ENCODE measurements at places on chromosomes 5 and 9.

DNA sequence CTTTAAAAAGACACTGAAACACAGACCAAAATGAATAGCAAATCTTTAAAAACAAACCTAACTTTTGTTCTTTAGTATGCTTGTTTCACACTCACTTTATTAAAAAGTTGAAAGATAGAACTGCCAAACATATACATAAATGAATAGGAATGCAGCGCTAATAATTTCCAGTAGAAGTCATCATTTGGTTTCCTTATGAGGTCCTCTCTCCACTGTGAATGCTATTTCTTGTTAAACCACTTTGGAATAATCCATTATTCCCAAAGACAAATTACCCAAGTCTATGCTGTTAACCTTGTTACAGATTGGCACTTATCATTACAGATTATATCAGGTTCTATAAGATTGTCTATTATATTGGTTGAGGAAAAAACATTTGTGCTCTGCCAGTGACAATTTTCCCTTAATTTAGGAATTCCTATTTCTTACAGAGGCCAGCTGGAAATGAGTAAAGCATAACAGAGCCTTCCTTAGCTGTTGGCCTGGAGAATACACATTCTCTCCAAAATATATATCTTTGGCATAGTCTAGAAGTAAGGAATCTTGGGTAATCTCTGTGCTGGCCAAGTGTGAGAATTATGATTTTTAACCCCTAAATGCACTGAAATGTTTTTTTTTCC is 29.3 kb upstream of the MINAR2 start:
- no peak for DNase-seq

GRCh38 chr9:109843641-109844040 is 63.6 kb downstream of the PALM2AKAP2 start:
- DNase-seq: no peak

GRCh38 chr9:129278391-129279237 is 100.6 kb upstream of the IER5L start:
- DNase-seq: no peak

DNA sequence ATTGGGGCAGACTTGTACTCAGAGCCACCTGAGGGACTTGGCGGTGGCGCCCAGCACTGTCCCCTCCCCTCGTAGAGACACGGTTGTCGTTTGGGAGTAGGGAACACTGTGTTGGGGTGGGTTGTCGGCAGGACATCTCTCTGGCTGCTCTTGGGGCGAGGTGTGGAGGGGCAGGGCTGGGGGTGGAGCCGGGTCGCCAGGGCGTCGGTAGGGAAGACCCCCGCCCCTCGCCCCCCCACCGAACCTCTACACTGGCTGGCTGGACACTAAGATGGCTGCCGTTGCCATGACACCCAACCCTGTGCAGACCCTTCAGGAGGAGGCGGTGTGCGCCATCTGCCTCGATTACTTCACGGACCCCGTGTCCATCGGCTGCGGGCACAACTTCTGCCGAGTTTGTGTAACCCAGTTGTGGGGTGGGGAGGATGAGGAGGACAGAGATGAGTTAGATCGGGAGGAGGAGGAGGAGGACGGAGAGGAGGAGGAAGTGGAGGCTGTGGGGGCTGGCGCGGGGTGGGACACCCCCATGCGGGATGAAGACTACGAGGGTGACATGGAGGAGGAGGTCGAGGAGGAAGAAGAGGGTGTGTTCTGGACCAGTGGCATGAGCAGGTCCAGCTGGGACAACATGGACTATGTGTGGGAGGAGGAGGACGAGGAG is 778 bp downstream of the TRIM41 start:
- no peak for DNase-seq

DNA sequence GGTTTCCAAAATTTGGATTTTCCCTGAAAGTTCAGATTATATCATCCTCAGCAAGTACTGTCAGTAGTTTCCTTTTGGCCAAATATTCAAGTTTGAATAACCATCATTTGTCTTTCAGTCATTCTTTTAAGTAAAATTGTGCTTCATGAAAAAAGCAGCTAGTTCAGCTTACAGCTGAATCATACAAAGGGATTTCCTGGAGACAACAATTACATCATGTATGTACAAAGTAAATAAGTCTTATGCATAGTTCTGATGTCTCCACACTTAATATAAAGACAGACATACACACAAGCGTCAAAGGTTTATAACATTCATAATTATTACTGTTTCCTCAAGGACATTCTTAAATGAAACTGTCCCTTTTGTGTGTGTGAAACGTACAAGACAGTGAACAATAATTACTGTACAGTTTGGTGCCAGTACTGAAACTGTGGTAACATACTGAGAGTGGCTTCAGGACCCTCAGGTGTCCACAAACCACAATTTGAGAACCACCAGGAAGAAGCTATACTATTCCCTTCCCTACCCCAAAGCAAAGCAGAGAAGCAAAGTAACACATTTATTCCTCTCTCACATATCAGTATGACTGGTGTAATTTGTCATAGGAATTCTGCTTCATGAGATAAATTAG is 746.6 kb downstream of the TAF11L14 start:
- DNase-seq: no peak

DNA sequence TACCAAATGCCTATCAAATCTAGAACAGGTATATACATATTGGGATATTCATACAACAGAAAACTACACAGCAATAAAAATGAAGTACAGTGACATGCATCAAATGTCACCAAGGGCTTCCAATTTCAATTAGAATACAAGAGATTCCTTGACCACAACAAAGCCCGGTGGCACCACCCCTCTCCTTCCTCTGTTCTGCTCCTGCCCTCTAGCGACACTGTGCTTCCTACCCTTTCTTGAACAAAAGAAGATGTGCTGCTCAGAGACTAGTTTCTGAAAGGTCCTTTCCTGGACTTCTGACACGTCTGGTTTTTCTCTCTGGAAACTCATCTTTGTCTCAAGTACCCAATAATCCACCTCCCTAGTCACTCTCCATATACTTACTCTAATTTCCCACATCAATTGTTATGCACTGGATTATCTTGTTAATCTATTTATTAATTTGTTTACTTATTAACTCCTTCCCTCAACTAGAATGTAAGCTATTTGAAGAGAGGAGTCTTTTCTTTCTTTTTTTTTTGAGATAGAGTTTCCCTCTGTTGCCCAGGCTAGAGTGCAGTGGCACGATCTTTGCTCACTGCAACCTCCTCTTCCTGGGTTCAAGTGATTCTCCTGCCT is 70.4 kb upstream of the CTSV start:
- no peak for DNase-seq

GRCh38 chr9:89080193-89080592 is 88.9 kb downstream of the S1PR3 start:
- no peak for DNase-seq

DNA sequence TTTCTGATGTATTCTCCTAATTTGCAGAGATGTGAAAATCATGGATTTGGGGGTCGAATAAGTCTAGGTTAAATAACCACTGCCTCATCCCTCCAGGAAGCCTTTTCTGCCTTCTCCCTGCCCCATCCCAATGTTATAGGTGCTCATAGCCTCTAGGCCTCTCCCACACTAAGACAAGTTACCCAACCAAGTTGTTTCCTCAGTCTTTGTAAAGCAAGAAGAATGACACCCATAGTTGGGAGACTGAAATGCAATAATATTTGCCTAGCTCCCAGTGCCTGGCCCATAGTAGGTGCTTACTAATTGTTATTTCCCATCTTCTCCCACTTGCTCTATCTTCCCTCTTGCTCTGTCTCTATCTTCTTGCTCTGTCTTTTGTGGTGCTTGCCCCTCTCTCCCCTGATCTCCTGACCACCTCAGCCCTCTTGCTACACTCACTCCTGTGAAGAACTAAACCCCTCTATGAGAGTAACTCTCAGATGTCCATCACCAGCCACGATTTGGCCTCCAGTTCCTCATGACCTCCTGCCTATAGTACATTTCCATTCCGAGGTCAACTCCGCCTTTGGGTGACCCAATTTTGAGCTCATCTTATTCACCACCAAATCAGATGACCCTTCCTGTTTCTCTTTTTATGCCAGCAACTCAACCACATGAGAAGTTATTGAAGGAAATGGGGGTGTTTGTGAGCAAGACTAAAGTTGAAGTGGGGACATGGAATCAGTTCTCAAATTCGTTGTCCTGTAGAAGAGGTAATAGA is 7.0 kb downstream of the AFAP1L1 start:
- no peak for DNase-seq

GRCh38 chr9:7154003-7154619 is 396.3 kb downstream of the KDM4C start:
- no peak for DNase-seq

DNA sequence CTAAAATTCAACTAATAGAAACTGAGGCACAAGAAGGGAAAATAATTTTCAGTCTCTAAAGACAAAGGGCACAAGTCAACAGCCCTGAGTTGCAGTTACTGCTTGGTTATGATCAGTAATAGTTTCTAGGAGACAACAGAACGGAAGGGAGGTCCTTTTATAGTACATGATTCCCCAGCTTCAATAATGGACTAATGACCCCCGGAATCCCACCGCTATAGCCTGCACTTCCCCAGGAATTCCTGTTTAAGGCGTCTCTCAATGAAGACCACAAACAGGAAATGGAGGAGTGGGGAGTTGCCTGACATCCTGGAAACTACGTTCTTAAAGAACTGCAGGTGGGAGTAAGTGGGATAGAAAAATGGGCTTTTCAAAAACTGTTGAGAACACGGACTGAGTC is 60.6 kb downstream of the DIAPH1 start:
- no peak for DNase-seq

DNA sequence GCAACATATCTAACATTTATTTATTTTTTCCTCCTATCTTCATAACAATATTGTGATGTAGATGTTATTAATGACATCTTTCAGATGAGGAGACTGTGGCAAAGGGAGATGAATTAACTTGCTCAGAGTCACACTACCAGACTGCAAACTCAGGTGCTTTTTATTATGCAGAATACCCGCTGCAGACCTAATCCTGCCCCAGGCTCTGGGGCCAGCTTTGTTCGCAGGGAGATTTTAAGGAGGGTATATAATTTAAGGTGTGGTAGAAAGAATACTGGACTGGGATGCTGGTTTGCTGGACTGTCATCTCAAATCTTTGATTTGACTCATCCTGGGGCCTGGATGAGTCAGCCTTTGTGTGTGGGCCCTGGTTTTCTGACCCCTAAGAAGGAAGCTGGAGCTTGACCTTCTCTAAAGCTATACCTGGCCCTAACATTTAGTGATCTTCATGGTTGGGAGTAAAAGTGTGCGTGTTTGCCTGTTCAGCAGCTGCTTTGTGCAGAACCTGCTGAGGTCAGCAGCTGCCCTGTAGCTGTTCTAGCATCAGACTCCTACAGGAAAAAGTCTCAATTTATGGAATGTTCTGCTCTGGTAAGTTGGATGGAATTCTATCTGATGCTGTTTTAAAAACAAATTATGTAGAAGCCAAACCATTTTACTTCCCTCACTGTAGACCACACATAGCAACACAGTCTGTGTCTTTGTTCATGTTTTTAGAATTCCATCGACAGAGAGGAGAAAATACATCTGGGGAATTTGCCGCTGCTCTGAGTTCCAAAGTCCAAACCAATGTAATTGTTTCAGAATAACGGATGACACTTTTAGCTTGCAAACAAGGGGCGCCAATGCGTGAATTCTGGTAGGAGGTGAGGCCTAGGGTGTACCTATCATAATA is 4.5 kb downstream of the SLC36A1 start:
- no peak for DNase-seq

DNA sequence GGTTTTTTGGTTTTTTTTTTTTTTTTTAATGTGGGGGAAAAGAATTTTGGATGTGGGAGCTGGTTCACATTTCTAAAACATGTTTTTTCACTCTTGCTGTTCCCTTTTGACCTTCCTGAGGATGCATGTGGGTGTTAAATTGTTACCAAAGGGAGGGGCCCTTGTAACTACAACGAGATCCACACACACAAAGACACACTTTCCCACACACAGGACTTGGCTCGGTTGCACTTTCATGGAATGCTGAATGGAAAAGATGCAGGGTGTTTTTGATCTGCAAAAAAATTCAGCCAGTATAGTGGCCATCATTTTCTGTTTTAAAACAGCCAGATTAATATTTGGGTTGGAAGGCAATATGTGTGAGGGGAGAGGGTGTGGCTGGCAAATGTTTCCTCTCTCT is 576.9 kb downstream of the EBF1 start:
- no peak for DNase-seq

DNA sequence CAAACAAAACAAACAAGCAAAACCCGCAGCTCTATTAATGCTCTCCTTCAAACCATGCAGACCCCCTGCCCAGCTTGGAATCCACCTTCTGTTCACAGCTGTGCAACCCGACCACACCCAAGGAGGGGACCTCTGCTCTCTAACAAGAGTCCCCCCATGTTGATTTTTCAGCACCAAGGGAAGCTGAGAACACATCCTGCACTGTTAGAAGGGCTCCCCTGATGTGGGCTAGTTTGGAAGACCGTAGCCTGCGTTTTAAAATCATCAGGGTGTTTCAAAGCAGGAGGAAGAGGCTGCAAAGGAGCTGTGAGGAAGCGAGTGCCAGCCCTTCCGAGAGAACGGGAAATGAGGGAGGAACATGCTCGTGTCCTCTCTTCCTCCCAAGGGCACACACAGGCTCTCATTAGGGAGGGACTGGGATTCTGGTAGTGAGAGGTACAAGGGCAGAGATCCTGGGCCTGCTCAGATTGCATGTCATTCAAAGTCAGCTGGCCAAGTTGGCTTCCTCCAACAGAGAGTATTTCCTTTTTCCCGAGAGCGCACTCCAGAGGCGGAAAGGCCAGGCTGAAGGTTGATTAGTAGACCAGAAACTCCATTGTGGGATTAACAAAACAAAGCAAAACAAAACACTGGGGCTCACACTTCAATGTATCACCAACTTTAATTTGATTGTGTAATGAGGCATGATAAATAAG is 185.9 kb downstream of the SEMA6A start:
- no peak for DNase-seq

- DNase-seq: no peak
Observed at GRCh38 chr9:110590816-110591215, 11.3 kb upstream of the SVEP1 start.

GRCh38 chr5:177453852-177454396 is 7.3 kb downstream of the PRR7 start:
- no peak for DNase-seq

GRCh38 chr5:128378632-128379031 is 159.4 kb downstream of the FBN2 start:
- DNase-seq: no peak

DNA sequence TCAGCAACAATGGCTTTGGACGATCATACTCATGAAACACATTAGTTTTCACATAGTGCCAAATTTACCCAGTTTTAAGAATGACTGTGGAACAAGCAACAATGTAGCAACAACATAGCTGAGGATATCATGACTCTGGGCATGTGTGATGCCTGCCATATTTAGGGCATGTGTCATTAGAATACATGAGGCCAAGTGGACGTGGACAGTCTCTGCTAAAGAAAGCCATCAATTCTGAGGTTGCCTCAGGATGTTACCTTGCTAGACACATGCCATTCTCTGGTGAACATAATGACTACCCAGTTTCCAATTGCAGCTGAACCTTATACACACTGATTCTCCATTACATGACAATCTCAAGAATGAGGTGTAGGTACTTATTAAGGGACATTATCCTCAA is 103.3 kb upstream of the ADAMTS19 start:
- DNase-seq: no peak
